ENCODE measurements at places on chromosomes 13 and 19.

DNA sequence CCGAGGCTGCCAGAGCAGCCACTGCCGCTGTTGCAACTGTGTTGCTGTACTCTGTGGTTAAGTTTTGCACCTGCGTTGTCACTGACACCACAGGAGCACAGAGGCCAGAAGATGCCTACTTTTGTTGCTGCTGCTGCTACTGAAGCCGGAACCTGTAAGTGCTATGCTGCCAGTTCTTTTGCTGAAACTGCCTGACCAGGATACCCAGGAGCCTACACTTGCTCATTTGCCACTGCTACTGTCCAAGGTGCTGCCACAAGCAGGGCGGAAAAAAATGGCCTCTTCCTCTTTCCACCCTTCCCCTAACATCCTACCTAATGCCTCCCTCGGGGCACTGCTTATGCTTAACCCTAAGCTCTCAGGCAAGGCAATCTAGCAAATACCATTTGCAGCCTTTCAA is 29.0 kb upstream of the NBEA start:
- no peak for DNase-seq

- no peak for DNase-seq
These were observed 7.7 kb downstream of the CDX2 start for GRCh38 chr13:27961227-27962085.

GRCh38 chr13:28337166-28338005 is 157.5 kb downstream of the FLT1 start:
- DNase-seq, result no peak

- DNase-seq, result peak; percentile 78
These were observed 7.0 kb upstream of the REXO1 start for GRCh38 chr19:1855040-1855827.

DNA sequence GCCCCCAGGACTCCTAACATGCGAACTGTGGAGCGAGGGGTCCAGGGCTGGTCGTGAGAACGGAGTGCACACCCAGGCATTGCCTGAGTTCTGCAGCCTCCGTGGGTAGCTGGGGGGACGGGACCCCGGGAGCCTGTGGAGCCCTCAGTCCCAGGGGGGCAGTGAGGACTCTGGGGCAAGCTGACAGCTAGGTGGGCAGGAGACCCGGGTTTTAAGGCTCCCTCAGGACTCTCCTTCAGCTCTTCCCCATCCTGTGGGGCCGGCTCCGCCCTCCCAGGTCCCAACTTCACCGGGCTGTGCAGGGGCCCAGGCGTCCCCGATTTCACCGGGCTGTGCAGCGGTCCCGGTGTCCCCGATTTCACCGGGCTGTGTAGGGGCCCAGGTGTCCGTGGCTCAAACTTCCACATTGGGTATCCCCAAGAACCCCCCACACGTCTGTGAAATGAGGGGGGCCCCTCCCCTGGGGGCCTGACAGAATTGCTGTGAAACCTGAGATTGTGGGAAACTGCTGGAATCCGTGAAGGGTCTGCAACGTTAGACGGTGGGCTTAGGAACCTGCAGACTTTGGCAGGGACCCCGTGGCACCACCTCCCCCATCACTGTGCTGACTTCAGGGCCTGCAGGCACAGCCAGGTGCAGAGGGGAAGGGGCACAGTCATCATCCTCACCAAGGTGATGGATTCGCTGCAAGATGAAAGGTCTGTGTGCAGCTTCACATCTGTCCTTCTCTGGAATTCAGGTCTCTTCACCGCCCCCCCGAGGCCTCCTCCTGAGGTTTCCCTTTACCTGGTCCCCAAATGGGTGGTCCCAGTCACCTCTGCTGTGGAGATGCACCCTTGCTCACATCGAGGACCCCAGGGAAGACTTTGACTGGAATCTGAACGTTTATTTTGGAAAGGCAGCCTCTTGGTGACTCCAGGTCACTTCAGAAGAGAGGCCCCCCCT is 73.2 kb upstream of the MCF2L start:
- no peak for DNase-seq

- DNase-seq, result no peak
These were observed 14.9 kb upstream of the GPR18 start for GRCh38 chr13:99273128-99273527.

DNA sequence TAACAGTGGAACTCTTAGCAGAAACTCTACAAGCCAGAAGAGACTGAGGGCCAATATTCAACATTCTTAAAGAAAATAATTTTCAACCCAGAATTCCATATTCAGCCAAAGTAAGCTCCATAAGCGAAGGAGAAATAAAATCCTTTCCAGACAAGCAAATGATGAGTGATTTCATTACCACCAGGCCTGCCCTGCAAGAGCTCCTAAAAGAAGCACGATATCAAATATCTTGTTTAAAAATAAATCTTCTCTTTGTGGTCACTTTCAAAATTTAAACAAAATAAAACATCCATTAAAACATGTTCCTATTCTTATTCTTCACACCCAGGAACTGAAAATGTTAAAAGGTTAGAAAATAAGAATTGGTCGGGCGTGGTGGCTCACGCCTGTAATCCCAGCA is 13.7 kb downstream of the MICU2 start:
- DNase-seq, result no peak

- DNase-seq, result no peak
These were observed 42.6 kb downstream of the EPS15L1 start for GRCh38 chr19:16429066-16429758.

- no peak for DNase-seq
These were observed 26.2 kb upstream of the SLITRK6 start for GRCh38 chr13:85825454-85825853.

GRCh38 chr19:38274739-38275138 is 10.4 kb downstream of the SPINT2 start:
- no peak for DNase-seq

GRCh38 chr19:17303167-17303939 is at the start of gene ABHD8:
TSS of gene ABHD8 (minus strand) at chr19:17303425. CDS start at chr19:17301616, 1,809 bp downstream.
- peak; percentile 91 for DNase-seq

DNA sequence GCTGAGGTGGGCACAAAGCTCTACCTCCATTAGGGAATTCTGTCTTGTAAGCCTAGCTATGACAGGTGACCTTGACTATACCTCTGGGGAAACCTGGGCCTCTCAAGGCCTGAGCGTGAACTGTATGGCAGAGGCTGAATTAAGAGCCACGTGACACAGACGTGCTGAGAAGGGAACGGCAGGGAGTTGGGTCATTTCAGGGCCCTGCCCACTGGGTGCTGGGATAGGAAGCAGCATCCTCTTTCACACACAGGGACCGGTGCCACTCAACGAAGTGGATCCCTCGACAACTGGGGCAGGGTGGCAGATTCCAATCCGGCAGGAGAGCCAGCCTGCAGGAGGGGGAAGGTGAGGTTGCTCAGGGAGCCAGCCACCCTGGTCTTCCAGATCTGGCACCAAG is 9.2 kb downstream of the ASF1B start:
- no peak for DNase-seq

GRCh38 chr13:35954207-35954560 is 177.0 kb downstream of the DCLK1 start:
- DNase-seq, result no peak

DNA sequence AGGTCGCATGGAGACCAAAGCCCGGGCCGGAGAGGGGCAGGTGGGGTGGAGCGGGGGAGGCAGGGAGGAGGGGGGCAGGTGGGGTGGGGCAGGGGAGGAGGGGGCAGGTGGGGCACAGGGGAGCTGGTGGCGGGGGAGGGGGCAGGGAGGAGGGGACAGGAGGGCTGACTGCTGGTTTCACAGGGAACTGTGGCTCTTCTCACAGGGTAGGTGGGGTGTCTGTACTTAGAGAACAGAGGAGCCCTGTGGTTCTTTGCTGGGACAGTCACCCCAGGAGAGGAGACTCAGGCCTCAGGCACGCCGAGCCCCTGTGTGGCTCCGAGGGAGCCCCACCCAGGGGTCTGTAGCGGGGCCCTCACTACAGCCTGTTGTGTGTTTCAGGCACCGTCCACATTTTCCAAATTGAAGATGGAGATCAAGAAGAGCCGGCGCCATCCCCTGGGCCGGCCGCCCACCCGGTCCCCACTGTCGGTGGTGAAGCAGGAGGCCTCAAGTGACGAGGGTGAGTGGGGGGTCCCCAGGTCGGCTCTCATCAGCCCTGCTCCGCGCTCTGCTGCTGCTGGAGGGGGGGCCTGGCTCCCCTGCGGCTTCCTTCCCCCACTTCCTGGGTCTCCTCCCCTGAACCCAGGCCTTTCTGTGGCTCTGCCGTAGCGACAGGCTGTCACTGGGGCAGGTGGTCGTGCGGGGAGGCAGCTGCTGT is 162.7 kb downstream of the KDM4B start:
- peak; percentile 75 for DNase-seq

GRCh38 chr19:35587321-35587720 is 1.3 kb downstream of the PMIS2 start:
- no peak for DNase-seq

GRCh38 chr19:42242512-42243409 is at the start of gene GSK3A:
TSS of gene GSK3A (minus strand) at chr19:42242602. CDS start at chr19:42242465, 137 bp downstream.
- DNase-seq, result peak; percentile 86

DNA sequence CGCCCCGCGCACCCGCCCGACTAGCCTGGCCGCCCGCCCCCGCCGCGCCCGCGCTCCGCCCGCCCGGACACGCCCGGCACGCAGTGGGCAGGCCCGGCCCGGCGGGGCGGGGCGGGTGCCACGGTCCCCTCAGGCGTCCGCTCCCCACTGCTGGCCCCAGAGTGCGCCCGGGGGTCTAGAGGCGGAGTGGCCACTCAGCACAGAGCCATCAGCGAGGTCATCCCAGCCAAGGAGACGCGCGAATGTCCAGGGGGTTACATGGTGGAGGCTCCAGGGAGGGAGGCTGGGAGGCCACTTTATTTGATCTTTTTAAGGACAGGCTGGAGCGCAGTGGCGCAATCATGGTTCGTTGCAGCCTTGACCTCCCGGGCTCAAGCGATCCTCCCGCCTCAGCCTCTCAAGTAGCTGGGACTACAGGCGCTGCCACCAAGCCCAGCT is 236 bp upstream of the TINCR start:
- no peak for DNase-seq

- DNase-seq, result no peak
These were observed 144.2 kb upstream of the ZNF91 start for GRCh38 chr19:23539499-23539898.

GRCh38 chr19:18875726-18876125 is 20.2 kb downstream of the CERS1 start:
- DNase-seq, result no peak

DNA sequence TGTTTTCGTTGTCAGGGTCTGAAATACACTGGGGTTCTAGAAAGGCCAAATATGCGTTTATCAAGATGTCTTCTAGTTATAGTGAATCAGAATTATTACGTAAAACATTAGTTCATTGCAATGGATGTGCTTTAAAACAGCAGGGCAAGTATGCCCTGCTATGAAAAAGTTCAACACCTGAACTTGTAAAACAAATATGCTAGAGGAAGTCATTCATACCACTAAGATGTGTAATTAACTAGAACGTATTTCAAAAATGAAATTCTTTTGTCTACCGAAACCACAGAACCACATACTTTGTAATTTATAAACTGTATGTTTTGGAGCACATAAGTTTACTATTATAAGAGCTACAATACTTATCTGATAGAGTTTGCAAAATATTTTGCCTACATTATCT is 266.2 kb downstream of the KCTD12 start:
- DNase-seq, result no peak

GRCh38 chr13:30998136-30999088 is 66.0 kb downstream of the TEX26 start:
- no peak for DNase-seq

DNA sequence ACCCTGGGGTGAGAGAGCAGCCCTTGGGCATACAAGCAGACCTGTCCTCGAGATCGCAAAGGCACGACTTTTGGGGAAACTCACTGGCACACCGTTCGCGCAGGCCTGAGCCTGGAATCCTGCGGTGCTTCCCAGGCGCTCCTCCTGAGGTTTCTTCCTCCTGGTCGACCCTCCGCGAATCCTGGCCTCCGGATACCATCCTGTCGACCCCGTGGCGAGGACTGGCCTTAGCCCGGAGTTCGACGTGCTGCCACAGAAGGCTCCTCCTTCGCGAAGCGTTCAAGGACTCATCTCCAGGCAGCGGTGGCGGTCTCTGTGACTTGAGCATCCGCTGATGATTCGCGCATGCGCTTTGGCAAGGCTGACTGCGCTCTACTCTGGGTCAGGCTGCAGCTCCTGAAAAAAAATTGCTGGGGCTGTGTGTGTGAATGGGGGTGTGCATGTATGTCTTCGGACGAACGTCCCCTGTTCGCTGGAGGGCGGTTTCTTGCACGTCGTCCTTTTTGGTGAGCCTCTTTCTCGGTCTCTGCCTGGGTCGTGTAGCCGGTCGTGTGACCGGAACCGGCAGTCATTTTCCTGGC is 64.4 kb upstream of the ZNF527 start:
- DNase-seq, result no peak

DNA sequence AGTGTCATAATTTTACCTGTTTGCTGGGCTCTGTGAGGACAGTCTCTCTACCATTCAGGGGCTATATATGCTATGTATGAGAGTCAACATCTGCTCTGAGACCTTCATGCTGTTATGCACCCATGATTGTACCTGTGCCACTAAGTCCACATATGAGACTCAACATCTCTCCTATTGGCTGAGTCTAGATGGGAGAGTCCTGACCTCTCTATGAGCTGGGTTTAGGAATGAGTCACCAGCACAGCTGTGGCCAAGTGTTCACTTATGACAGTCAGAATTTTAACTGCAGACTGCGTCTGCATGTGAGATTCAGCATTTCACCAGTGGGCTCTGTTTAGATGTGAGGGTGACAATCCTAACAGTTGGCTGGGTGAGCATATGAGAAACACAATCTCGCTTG is 49.5 kb downstream of the ZNF729 start:
- no peak for DNase-seq

GRCh38 chr19:8924283-8924682 is 85.9 kb downstream of the MUC16 start:
- DNase-seq, result no peak

DNA sequence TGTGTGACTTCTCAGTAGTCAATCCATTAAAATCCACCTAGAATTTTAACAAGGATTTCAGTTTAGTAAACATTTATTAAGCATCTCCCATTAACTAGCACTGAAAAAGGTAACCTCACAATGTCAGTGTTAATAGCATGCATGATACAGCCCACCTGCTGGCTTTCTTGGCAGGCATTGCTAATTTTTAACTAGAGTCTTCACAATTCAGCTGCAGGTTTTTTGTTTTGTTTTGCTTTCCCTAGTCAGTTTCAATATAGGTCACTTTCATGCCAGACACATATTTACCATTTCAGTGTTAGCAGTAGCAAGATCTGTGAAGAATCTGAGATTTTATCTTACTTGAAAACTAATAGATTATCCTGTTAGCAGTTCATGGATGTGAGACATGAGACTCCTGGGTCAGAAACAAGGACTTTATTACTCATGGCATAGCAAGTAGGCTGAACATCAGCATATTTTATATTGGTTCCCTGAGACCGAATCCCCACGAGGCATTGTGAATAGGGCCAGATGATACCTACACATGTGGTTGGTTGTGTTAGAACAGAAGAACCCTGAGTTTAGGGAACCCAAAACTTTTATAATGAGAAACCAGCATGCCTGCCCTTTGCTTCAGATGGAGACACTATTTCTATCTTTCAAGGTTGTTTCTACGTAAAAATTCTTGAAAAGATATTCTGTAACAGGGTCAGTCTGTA is 198.0 kb upstream of the HTR2A start:
- DNase-seq, result no peak

DNA sequence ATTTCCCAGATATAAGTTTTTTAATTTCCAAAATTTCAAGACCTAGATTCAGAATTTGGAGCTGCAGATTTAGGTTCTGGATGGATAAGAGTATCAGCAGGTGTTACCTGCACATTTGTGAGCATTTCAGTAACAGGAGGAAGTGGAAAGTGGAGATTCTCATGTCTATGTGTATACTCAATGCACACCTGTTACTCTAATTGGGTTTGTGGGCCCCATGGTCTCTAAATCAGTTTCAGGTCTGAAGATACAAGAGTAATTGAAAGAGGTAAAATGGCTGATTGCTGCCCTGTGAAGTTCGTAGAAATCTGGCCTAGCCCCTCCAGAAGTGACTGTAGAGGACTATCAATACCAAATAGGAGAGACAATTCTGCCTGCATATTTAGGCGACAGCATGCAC is 13.9 kb downstream of the ZNF675 start:
- DNase-seq, result no peak

All from GM12891 (cell line).